ENCODE measurements at places on chromosomes 4 and X.

- DNase-seq = no peak
Measured at GRCh38 chrX:155314260-155314659, 20.2 kb downstream of the CLIC2 start.

DNA sequence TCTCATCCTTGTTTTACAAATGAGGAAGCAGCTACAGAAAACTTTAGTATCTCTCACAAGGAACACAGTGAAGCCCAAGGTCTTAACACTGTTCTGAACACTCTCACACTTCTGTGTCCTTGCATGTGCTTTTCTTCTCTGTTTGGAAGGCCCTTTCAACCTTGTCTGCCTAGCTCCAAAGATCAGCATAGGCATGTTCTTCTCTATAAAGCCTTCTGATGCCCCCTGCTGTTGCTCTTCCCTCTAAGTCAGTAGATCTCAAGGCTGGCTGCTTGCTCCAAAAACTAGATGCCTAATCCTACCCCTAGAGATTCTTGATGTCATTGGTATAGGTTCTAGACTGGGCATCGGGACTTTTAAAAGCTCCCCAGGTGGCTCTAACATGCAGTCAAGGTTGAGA is 5.9 kb downstream of the APOO start:
- DNase-seq = peak; percentile 38

DNA sequence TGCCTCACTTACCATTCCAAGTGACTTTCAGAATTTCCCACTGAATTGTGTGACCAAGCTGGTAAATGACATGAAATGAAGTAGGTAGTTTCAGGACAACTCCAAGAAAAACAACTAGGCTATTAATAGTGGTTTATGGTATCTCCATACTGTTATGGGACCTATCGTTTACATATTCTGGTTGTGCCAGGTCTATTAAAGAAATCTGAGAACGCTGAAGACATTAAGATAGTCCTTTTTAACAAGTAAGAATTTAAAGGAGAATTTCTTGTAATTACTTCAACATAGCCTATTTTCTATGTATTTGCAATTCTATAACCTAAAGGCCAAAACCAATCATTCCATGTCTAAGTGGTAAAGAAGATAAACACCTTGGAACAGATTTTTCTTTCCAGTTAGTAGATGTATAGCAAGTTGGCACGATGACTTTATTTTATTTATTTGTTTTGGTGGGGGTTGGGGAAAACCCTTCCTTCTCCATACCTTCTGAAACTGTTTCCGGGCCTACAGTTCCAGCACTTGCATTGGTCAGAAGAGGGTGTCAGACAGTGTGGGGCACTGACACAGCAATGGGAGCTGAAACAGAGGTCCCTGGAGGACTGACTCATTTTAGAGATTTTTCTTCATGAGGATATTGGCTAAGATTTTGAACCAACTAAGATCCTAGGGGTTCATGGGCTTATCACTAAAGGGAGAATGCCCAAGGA is 7.6 kb upstream of the DCLK2 start:
- DNase-seq = no peak

DNA sequence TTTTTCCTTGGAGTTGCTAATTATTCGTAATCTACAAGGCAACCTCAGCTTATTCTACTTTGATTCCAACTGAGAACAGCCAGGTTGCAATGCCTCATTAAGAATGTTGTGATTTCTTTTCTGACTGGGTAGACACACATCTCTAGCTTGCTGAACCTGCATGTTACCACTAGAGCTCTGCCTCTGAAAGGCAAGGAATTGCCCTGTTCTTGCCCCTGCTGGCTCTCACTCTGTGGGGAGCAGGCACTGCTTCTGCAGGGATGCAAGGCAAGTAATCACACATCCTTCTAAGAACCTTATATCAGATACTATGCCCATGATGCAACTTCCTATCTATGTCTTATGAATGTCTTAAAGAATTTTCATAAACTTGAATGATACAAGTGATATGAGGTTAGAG is 503.2 kb downstream of the PACRGL start:
- no peak for DNase-seq

GRCh38 chrX:19625612-19626011 is 110.3 kb upstream of the MAP3K15 start:
- DNase-seq = no peak

DNA sequence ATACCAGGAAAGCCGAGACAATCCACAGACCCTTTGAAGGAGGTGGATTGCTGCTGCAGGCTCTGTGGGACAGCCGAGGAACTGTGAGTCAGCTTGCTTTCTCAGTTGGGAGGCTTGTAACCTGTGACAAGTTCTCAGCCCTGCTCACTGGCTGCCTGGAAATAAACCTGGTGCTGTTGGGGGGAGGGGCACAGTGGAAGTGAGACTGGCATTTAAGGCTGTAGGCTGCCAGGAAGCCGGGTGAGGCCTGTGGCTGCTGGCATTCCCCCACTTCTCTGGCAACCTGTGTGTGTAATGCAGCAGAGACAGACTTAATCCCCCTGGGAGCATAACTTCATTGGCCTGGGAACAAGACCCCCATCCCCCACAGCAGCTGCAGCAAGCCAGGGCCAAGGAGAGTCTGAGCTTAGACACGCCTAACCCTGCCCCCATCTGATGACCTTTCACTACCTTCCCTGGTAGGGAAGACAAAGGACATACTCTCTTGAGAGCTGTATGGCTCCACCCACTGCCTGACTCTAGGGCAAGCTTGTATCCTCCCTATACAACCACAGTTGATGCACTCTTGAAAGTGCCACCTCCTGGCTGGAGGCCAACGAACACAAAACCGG is 64.1 kb downstream of the ALPK1 start:
- DNase-seq = no peak

DNA sequence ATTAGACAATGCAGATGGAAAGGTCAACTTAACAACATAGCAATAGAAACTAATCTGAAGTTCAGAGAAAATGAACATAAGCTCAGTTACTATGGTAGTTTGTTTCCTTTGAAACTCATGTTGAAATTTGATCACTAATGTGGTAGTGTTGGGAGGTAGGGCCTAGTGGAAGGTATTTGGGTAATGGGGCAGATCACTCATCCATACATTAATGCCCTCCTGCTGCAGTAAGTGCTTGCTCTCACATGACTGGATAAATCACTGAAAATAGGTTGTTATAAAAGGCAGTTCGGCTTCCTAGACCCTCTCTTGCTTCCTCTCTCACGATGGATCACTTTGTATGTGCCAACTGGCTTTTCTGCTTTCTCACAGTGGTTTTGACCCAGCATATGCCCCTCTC is 567.4 kb upstream of the GALNT7 start:
- DNase-seq = no peak

DNA sequence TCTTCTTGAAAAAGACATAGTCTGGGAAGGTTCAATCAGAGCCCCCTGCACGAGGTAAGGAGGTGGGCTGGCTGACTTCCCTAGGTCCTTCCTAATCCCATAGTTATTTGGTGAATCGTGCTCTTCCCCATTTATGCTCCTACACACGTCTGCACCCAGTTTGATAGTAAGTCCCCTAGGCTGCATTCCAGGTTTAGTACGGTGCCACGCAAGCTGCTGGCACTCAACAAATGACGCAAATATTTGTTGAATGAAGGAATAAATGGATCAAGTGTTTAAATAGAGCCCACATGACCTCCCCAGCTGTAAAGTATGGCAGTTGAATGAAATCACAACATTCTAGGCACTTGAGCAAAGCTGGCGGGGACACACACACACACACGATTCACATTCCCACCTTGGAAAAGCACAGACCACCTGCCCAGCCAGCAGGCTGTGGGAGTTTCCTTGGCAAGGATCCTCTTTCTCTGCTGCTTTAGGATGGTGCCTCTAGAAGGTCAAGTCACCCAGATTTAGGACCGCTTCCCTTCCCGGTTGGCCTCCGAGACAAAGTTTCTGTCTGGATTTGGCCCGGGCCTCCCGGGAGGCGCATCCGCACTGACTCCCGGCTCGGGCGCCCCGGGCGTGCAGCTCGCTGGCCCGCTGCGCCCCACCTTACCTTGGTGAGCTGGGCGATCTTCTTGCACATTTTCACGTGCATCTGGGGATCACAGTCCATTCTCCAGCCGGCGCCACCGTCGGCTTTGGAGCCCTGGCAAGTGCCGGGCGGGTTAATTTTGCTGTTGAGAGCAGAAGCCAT is 721 bp downstream of the FAM184B start:
- DNase-seq = peak; percentile 30

GRCh38 chr4:158782551-158783360 is 13.9 kb downstream of the FNIP2 start:
- DNase-seq = no peak

- no peak for DNase-seq
Measured at GRCh38 chrX:133881893-133882292, 103.5 kb downstream of the GPC3 start.
